ENCODE measurements at places on chromosomes 16 and 17.
A peak's percentile ranks its signal among the peaks of the same experiment; 100 is the strongest.

- DNase-seq: no peak
These were observed 3.5 kb downstream of the SLC7A6 start for GRCh38 chr16:68267612-68268405.

GRCh38 chr17:1192911-1193699 is 13.3 kb upstream of the ABR start:
- DNase-seq: no peak

- DNase-seq: no peak
These were observed 469.6 kb upstream of the HSBP1 start for GRCh38 chr16:83338138-83338537.

GRCh38 chr16:58037365-58038057 is 12.0 kb downstream of the MMP15 start:
- DNase-seq: no peak

DNA sequence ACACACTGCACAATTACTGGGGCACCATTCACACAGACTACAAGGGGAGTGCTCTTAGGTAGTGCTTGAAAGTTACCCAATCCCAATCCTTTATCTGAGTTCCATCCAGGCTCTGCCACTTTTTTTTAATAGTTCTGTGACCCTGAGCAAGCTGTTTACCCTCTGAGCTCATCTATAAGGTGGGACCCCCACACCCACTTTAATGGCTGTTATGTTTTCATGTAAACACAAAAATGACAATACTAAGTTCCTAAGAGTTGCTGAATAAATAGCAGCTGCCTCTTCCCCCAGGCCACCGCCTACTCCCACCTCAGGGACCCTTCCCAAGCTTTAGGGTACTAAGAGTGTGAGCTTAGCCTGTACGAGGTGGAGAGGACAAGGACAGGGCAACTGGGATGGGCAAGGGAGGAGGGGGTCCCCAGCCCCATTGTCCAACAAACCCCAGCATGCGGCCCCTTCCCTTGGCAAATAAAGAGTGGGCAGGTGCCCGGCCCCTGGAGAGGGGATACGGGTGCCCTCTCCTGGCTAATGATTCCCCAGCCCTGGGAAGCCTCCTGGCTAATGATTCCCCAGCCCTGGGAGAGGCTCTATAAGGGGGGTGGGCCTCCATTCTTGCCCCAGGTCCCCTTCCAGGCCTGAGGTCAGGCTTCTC is 14.6 kb downstream of the SLC13A2 start:
- peak; percentile 8 for DNase-seq

DNA sequence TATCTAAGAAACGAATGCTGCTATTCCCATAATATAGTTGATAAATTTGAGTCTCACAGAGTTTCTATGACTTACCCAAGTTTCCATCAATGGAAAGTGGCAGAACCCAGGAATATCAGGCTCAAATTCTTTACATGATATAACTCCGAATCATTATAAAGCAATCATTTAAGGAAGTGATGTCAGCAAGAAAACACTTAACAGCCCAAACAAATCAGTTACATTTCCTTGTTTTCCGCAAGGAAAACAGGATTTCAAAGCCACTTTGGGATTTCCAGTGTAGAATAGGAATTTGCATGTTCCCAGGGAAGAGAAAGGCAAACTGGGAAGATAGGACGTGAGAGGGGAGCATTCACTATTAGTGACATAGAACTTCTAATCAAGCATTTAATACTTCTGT is 311.4 kb upstream of the GOT2 start:
- DNase-seq: no peak

GRCh38 chr17:66690166-66690565 is 144.8 kb upstream of the CACNG5 start:
- no peak for DNase-seq

DNA sequence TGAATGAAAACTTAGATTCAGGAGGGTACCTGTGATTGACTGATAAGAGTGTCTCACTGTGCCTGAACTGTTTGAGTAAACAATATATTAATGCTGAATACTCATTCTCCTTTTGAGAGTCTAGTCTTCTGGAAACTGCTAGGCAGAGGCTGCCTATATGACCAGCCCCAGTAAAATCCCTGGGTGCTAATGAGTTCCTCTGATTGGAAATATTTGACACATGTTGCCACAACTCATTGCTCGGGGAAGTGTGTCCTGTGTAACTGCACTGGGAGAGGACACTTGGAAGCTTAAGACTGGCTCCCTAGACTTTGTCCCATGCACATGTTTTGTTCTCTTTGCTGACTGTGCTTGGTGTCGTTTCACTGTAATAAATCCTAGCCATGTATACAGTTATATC is 108.7 kb upstream of the NACA2 start:
- DNase-seq: no peak

DNA sequence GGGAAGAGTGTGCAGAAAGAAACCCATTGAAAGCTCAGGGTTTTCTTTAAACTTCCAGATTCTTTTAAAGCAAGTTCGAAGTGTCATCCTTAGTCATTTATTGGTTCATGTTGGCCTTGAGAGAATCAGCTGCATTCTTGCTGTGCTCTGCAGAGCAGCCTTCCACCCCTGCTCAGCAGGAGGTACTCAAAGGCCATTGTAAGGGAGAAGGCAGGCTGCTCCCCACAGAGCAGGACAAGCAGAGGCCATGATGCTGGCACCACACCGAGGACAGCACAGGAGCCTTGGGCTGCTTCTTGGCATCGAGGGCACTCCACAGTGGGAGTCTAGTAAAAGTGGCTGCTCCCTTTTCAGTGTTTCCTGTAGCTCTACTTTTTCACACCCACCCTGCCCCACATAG is 29.6 kb downstream of the NMT1 start:
- no peak for DNase-seq
